ENCODE measurements at places on chromosomes 4 and X. TPM values are rescaled to one million over a fixed set of nuclear protein-coding genes. Genes with fewer than 3 reads are reported as not detected.

The HTR2C gene
- total RNA-seq = not detected

The CXCL11 gene
- not detected for total RNA-seq

The TMPRSS11D gene
- not detected for total RNA-seq

The SLC9B1 gene
- 0.41 TPM for total RNA-seq

The FRAS1 gene
- total RNA-seq = 0.23 TPM

The EXOC1L gene
- not detected for total RNA-seq

The ASB9 gene
- 6.5 TPM for total RNA-seq

The LRAT gene
- total RNA-seq = not detected

The MAGEA10 gene
- total RNA-seq = not detected

The S100G gene
- total RNA-seq = not detected

The FHDC1 gene
- total RNA-seq = 0.21 TPM

The SPANXA1 gene
- total RNA-seq = not detected

The CYSLTR1 gene
- total RNA-seq = not detected

The ANKRD37 gene
- total RNA-seq = 5.1 TPM

The DIAPH2 gene
- total RNA-seq = 17.0 TPM

The NLRP2B gene
- not detected for total RNA-seq

The KLHL34 gene
- total RNA-seq = 0.05 TPM

The PRR27 gene
- not detected for total RNA-seq

The GRIA2 gene
- not detected for total RNA-seq

The ATP1B4 gene
- not detected for total RNA-seq

The MAGEB10 gene
- total RNA-seq = not detected

The SPACA5 gene
- not detected for total RNA-seq

The GSX2 gene
- not detected for total RNA-seq

The F8A2 gene
- not detected for total RNA-seq

The FHIP1A gene
- total RNA-seq = 0.39 TPM

The MID1IP1 gene
- total RNA-seq = 14.0 TPM

The FAT4 gene
- 11.8 TPM for total RNA-seq

The TLL1 gene
- total RNA-seq = 0.41 TPM

The ARX gene
- total RNA-seq = 0.15 TPM

The ATOH1 gene
- not detected for total RNA-seq

The GPR34 gene
- total RNA-seq = not detected

The TKTL2 gene
- not detected for total RNA-seq

The CTAG2 gene
- total RNA-seq = not detected

All from Panc1 (cell line).